ENCODE measurements at places on chromosomes 5 and 9.

DNA sequence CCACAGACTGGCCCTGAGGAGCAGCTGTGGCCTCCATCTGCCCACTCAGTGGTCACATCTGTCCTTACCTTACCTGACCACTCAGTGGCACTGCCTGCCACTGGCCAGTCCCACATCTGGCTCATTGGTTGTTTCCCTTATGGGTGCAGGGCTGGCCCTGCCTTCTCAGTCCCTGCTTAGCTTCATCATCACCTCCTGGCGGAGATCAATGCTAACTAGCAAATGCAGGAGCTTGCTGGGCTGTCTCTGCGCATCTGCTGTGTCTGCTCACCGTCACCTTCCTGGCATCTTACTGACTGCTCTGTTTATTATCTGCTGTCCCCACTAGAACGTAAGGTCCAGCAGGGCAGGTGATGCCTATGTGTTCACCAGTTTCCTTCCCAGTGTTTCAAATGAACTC lies 356.9 kb downstream of the SEMA5A start:
- DNase-seq: no peak

DNA sequence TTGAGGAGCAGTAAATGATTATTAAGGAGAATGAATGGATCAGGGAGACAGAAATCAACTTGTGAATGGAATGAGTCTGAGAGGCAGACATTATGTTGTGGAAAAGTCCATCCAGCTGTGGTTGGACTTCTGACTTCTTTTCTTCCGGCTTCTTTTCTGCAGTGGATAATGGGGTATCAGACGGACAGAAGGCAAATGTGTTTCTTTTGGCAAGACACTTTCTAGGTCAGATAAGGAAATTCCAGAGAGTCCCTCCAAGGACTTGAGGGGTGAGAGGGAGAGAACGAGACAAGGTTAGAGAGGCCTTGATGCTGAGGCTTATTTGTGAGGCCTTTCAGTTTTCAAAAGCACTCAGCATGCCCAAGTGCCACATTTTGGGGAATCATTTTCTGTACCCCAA lies 17.1 kb upstream of the GRHPR start:
- no peak for DNase-seq

GRCh38 chr5:7415587-7416535 lies 19.9 kb downstream of the ADCY2 start:
- DNase-seq: no peak

DNA sequence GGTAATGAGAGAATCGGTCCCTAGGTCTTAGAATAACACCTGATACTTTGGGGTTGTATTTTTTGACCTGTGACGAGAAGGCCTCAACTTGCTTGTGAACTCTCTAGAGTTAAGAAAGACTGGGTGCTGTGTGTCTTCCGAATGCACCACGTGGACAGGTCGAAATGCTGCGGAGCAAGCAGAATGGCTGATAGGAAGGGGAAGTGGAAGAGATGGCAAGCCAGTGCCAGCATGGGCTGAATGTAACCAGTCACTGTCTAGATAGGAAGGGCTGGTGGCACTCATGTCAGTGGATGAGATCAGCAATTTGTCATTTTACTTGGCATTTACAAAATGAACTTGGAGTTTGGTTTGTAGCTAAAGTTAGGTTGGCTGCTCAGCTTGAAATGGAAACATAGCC lies 5.6 kb downstream of the OTULINL start:
- no peak for DNase-seq

DNA sequence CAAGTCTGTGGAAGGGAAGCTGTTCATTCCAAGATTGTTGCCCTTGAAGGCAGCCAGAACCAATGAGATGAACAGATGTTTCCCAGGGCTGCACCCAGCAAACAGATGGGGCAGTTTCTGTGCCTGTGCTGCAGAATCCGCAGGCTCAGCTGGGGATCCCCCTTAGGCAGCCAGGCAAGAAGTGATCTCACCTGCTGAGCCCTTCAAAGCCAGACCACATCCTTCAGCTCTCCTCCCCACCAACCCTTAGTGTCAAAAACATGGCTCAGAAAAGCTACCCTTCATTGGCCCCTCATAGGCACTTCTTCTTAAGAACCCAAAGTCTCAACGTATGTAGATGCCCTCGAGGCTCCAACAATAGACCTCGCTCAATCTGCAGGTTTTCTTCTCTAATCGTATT lies 626.7 kb downstream of the CCDC171 start:
- no peak for DNase-seq

DNA sequence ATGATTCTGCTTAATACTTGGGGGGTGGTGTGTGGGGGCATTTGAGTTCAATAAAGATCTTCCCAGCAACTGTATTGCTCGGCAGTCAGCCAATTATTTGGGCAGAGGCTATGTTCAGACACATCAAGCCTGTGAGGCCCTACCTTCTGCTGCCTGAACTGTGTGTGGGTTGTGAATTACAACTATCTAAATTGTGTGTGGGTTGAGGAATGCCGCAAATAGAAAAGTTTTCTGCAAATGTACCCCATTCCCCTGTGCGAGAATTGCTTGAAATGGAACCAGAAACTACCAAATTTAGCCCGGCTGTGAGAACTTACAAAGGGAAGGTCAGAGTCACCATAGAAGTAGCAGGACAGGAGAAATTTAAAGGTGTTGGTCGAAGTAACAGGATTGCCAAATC lies 360.0 kb upstream of the PIK3R1 start:
- DNase-seq: no peak

- peak; percentile 80 for DNase-seq
These were observed 466.1 kb downstream of the TLR4 start for GRCh38 chr9:118170032-118170955.

- no peak for DNase-seq
These were observed 74.0 kb downstream of the PCSK5 start for GRCh38 chr9:75964427-75964826.

DNA sequence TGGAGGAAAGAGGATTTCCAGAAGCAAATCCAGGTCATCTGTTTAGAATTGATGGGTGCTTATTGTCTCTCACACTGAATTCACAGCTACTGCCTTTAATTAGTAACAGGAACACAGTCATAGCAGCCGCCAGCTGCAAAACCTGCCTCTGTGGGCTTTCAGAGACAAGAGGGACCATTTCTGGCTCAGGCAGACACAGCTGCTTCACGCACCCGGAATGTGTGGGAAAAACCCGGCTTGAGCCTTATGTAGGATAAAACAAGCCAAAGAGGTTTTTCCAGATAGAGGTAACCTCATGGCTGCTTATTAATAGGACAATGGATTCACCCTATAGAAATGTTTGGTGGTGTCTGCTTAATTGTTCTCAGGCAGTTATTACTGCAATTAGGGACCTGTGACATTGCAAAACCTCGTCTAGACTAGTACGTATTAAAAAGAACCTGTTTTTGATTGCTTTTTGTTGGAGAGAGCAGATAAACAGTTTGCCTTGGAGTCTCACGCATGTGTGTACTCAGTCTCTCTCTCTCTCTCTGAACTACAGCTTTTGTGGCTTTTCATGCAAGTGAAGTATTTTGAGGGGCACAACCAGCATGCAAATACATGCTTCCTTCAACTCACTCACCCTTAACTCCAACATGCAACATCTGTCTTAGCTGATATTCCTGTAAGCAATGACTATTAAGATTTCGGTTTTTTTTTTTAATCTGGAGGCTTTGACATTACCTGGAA lies 302.7 kb downstream of the PLK2 start:
- no peak for DNase-seq

DNA sequence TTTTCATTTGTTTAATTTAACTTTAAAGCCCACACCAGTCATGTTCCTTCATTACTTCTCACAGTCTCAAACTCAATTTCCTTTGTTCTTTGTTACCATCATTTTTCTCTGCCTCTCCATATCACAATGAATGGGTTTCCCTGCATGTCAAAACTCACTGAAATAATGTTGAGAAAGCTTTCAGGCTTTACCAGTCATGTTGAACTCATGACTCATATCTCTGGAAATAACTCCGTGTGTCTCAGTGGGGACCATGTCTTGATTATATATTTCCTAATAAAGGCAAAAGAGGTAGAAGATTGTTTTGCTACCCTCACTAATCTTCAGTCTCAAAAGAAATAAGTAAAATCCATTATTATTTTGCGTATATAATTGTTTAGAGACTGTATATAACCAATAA lies 231.2 kb downstream of the CHSY3 start:
- DNase-seq: no peak

GRCh38 chr5:16410338-16410737 lies 55.3 kb downstream of the ZNF622 start:
- no peak for DNase-seq

All from SK-MEL-5 (cell line).